ENCODE measurements at places on chromosomes 13 and 19. TPM values are rescaled to one million over a fixed set of nuclear protein-coding genes. Genes with fewer than 3 reads are reported as not detected.

ZNF548 gene
- total RNA-seq, result 14.7 TPM

SMIM24 gene
- total RNA-seq, result 38.6 TPM

GRCh38 chr13:97499181-97499580, 65.2 kb downstream of the RAP2A start:
- no peak for DNase-seq

- no peak for DNase-seq
Observed at GRCh38 chr19:2076526-2076944, 19.6 kb downstream of the MOB3A start.

DNA sequence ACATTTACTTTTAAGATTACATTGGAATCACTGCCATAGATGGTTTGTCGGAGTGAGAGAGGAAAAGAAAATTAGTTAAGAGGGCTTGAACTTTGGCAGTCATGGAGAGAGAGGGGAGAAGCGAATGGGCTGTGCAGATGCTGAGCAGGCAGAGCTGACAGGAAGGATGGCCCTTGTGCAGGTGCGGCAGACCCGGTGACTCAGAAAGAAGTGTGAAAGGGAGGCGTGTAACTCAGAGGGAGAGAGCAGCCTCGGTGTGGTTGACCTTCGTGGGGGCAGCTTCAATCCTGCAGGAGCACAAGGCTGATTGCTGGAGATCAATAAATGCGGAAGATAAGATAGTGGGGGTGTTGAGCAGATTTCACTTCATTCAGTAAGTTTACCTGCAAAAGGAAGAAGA, 76.9 kb downstream of the TNFSF13B start:
- DNase-seq, result no peak

DNA sequence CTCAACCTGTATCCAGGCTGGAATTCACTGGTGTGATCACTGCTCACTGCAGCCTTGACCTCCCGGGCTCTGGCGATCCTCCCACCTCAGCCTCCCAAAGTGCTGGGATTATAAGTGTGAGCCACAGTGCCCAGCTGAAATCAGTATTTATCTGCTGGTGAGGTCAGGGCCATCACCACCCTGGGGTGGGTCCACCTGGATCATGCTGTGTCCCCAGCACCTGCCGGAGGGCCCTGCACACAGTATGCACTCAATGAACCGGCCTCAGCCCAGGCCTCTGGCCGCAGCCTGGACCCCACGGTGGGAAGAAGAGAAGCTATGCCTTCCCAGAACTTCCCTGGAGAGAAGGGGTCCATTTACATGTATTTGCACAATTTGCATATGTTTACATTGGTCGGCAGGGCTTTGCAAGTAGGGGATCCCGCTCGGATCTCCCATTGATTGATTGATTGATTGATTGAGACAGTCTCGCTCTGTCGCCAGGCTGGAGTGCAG, 2.6 kb upstream of the SLC5A5 start:
- DNase-seq, result no peak

GRCh38 chr13:61362522-61362921, 53.1 kb downstream of the PCDH20 start:
- no peak for DNase-seq

- no peak for DNase-seq
Observed at GRCh38 chr19:55652311-55653128, 2.3 kb upstream of the U2AF2 start.

GRCh38 chr19:19425170-19425875, 19.8 kb downstream of the GATAD2A start:
- no peak for DNase-seq

Data from thymus (tissue), 14 donors.